Stimulated activated CD8-positive, alpha-beta memory T cell treated with anti-CD3 and anti-CD28 coated beads, Interleukin-2, amount 100 ng/mL, for 48 hours (primary cell): ENCODE measurements at places on chromosomes 2 and 18.

DNA sequence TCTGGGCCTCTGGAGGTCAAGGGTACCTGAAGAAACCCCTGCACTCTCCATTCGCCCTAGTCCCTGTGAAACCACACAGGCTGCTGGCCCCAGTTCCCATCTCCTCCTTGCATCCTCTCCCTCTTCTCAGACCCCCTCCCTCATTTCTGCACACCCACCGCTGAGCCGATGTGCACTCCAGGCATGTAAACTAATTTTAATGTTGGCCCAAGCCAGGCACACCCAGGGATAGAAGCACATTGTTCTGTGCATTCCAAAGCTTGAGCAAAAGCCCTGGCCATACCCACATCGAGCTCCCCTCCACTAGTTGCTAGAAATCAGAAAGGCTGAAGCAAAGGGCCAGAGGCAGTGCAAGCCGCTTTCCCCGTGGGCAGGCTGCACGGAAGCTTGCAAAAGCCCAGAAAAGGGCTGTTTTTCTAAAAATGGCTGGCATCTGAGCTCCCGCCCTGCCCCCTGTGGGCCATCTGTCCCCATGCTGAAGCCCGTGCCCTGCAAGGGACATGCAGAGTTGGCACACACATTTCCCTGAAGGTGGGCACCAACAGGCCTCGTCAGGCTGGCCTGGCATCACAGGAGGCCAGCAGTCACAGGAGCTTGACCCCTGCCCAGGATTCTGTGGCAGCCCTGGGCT, 181.6 kb downstream of the SMAD7 start:
- no peak for DNase-seq

GRCh38 chr2:72347081-72347480, 199.4 kb upstream of the CYP26B1 start:
- DNase-seq, result no peak

DNA sequence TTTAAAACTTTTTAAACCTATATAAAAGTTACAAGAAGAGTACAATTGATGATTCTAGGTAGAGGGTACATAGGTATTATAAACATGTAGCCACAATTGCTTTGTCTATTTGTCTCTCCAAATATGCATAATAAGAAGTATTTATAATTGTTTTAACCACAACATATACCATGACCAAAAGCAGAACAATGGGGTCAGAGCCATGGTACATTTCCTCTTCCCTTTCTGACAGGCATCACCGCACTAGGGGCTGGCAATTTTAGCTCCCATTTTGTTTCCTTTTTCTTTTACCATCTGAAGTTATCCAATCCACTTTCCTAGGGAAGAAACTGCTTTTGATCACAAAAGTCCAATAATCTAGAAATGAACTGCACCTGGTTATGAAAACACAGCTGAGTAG, 49.3 kb downstream of the TMX3 start:
- no peak for DNase-seq

DNA sequence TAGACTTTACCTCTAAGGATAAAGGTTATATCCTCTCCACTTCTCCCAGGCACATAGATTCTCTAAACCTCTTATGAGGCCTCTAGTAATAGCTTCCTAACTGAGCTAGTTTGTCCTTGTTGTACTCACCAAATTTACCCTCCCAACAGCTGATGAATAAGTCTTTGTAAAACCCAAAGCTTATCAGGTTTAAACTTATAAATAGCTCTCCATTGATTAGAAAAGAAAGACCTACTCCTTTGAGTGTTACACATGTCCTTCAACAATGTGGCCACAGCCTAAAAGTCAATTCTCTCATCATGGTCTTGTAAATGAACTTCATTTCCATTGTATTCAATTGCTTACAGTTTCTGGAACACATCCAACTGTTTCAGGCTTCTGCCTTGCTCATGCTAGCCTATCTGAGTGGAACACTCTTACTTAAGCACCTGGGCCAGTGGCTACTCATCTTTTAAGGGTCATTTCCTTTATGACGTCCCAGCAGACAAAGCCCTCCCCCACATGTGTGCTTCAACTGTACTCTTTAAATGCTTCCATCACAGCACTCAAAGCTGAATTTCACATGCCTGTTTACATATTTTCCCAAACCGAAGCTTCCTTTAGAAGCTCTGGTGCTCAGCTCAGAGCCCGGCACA, 131.6 kb downstream of the CDH2 start:
- no peak for DNase-seq
